ENCODE measurements at places on chromosomes 6 and 20.

DNA sequence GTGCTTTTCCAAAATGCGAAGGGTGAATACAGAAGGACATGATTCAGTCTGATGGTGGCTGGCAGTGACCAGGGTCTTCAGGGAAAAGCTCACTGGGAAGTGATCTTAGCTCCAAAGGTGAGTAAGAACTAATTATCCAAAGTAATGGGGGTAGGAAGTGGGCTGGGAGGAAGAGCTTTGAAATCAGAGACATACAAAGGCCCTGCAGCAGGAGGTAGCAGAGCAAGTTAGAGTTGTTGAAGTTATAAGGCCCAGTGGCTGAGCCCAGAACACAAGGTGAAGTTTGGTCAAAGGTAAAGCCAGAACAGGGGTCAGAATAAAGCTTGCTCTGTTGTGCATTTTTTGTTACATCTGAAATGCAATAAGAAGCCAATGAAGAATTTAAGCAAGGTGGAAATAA is 81.2 kb downstream of the PLCB1 start:
- no peak for DNase-seq

GRCh38 chr6:18503593-18504231 is 116.6 kb downstream of the RNF144B start:
- peak; percentile 10 for DNase-seq

DNA sequence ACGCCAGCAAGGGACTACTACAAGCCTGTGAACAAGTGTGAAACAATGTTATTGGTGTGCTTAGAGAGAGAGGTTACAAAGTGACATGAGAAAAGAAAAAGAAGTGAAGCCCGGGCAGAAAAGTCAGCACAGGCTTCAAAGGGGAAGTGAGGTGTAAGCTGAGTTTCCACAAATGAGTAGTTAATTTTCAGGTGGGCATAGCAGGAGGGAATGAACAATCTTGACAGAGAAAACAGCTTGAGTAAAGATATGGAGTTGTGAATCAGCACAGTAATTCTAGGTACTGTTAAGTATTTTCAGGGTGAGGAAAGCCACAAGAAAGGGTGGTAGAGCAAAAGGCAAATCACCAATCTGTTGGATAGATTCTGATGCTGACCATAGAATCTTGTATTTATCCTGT is 4.3 kb downstream of the KCNQ5 start:
- no peak for DNase-seq

- no peak for DNase-seq
Measured at GRCh38 chr6:11251553-11252360, 19.3 kb upstream of the NEDD9 start.

DNA sequence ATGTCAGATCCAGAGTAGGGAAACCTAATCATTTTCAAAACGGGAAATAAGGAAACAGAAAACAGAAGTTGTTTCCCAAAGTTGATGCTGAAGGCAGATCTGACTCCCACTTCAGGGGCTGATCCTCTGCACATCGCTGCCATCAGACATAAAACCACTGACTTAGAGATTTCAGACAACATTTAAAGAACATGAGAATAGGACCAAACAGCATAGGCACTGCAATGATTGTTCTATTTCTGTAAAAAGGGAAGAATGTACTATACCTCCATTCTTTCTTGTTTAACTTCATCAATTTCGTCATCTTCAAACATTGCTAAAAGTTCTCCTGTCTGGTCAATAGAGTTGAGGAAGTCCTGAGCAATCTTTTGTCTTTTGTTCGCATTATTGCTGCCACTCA is 324.7 kb upstream of the RUNX2 start:
- no peak for DNase-seq

- DNase-seq = no peak
Measured at GRCh38 chr6:60643870-60644269, 1642.2 kb downstream of the KHDRBS2 start.

GRCh38 chr6:125584468-125584939 is 164.9 kb upstream of the HEY2 start:
- no peak for DNase-seq

- DNase-seq = no peak
Measured at GRCh38 chr6:128513878-128514277, 6.5 kb downstream of the PTPRK start.

DNA sequence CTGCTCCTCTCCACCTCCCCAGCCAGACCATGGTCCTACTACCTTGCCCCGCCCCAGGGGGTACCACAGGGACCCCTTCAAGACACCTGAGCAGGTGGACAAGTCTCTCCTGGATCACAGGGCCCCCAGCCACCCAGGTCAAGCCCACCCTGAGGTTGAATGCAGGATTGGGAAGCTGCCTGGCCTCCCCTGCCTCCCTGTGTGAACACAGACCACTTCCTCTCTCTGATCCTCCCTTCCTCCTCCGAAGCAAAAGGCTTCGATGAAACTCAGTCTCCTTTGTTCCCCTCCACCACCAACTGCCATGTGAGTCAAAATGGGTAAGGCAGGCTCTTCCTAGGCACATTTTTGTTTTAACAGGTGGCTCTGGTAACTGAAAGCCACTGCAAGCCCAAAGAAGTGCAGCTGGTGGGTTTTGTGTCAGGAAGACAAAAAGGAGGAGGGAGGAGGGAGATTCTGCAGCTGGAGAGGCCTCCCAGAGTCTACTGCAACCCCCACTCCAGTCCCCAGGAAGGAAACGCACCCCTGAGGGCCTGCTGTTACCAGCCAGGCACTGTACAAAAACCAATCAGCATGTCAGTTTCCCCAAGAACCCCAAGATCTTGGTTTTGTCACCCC is 5.4 kb downstream of the ADA start:
- DNase-seq = no peak

DNA sequence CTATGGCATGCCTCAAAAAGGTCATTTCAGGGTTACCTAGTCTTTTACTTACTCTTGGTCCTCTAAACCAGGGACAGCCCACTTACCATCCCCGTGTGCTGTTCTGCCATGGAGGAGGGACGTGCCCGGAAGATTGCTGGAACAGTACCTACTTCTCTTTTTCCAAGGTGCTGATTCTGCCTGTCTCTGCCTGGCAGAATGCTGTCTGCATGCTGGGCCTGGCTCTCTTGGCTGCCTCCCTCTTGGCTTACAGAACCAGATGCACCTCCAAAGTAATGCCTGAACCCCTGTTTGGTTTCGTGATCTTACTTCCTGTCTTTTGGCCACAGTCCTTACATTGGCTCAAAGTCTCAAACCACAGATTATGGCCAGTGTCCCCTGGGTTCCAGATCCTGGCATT is 120.7 kb upstream of the NT5E start:
- no peak for DNase-seq

DNA sequence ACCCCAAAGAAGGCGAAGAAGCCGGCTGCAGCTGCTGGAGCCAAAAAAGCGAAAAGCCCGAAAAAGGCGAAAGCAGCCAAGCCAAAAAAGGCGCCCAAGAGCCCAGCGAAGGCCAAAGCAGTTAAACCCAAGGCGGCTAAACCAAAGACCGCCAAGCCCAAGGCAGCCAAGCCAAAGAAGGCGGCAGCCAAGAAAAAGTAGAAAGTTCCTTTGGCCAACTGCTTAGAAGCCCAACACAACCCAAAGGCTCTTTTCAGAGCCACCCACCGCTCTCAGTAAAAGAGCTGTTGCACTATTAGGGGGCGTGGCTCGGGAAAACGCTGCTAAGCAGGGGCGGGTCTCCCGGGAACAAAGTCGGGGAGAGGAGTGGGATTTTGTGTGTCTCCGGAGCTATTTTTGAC is 69.6 kb downstream of the HFE start:
- DNase-seq = peak; percentile 69

GRCh38 chr6:28791002-28791383 is 132.8 kb downstream of the TRIM27 start:
- no peak for DNase-seq

DNA sequence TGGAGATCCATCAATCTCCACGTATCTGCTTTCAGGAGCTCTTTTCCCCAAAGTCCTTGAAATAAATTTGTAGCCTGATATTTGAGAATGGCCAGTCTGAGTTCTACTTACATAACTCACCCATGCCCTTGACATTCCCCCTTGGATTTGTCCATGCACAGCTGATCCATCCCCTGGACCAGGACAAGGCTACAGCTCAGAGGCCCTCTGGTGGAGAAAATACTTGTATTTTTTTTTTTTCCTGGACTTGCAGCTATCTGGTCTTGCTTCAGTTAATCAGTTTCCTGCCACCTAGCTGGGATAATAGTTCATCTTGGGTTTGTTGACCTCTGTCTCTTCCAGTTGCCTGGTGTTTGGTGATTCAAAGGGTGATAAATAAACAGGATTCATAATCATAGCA is 467.6 kb downstream of the DHX35 start:
- DNase-seq = no peak

- no peak for DNase-seq
Measured at GRCh38 chr6:54140811-54141210, 29.6 kb downstream of the MLIP start.

DNA sequence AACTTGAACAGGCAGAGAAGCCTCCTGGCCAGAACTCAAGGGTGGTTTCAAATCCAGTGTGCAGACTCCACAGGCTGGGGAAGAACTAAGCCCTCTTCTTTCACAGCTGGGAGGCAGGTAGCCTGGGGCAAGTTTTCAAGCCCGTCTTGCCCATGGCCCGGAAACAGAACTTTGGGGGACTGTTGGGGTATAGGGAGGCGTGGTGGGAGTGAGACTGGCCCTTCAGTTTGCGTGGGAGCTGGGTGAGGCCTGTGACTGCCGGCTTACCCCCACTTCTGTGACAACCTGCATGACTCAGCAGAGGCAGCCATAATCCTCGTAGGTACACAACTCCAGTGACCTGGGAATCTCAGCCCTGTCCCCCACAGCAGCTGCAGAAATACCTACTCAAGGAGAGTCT is 1125.7 kb downstream of the HACE1 start:
- no peak for DNase-seq
